ENCODE measurements at places on chromosomes 16 and 17.

- DNase-seq: no peak
Measured at GRCh38 chr16:78094166-78094565, 5.3 kb upstream of the WWOX start.

- DNase-seq: no peak
Measured at GRCh38 chr17:187130-187529, 5.7 kb upstream of the DOC2B start.

GRCh38 chr16:69931631-69932030 is 19.5 kb upstream of the CLEC18A start:
- no peak for DNase-seq

- no peak for DNase-seq
Measured at GRCh38 chr17:60352071-60352470, 39.9 kb downstream of the USP32 start.

GRCh38 chr17:37299257-37299980 is 76.4 kb upstream of the C17orf78 start:
- no peak for DNase-seq

- no peak for DNase-seq
Measured at GRCh38 chr16:77787452-77787851, 912 bp upstream of the VAT1L start.

DNA sequence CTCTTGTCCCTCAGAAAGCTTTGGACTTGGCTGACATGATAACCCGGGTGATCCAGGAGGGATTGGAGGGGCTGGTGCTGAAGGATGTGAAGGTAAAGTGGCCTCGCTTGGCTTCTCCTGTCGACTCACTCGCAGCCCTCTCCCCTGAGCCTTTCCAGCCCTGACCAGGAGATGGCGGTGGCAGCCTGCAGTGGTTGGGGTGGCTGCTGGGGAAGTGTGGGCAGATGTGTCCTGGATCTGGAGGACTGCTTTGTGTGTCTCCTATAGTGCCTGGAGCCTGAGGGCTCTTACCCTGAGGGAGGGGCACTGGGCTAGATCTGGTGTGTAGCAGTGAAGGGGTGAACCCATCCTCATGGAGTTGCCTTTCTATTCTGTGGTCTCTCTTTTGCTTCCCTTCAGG is 17.9 kb downstream of the LIG3 start:
- peak; percentile 41 for DNase-seq

GRCh38 chr16:58487566-58488351 is 12.2 kb upstream of the NDRG4 start:
- peak; percentile 18 for DNase-seq

- no peak for DNase-seq
Measured at GRCh38 chr17:61097781-61098180, 301.9 kb upstream of the TBX2 start.
